AG09309 (cell line): ENCODE measurements at places on chromosomes 2 and 18.

DNA sequence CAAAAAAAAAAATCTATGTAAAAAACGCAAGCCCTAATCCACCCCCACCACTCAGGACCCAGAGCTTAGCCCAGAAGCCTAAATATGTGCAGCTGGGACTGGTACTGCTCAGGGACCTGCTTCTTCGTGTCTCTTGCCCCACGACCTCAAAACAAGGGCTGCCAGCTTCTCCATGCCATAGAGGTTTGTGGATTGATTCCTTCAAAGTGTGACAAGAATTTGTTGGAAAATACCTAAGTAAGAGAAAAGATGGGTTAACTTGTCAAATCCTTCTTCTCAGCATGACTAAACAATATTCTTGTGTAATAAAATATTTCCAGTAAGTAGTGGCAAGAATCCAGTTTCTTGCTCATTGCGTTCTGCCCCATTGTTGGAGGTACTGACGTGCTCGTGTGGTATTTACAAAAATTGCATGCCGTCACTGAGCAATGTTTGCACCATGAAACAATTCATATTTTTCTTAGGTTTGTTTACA, 825 bp upstream of the SCYGR1 start:
- peak; percentile 98 for DNase-seq

- DNase-seq, result no peak
Observed at GRCh38 chr2:148965623-148966437, 72.7 kb upstream of the LYPD6B start.

DNA sequence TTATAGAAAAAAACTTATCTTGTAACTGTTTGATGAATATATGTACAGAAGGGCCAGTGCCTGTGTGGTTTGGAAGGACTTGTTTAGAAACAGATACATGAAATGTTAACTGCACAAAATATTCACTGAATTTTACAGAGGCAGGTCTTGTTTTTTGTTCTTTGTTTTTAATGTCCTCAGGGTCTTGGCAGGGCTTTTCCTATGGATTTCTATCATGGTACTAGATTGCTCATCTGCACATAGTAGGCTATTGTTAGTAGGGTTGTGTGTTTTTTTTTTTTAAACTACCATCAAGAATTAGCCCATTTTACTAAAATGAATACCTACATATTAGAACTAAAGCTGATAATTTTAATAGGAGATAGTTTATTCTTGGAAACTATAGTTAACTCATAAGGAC, 3.5 kb downstream of the CABYR start:
- DNase-seq, result no peak

GRCh38 chr2:167140767-167141166, 252.5 kb downstream of the XIRP2 start:
- peak; percentile 41 for DNase-seq

DNA sequence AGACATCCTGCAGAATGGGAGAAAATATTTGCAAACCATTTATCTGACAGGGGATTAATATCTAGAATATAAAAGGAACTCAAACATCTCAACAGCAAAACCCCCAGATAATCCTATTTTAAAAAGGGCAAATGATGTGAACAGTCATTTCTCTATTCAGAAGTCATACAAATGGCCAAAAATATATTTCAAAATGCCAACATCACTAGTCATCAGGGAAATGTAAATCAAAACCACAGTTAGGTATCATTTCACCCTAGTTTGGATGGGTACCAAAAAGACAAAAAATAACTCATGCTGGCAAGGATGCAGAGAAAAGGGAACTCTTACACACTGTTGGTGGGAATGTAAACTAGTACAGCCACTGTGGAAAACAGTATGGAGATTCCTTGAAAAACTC, 70.0 kb downstream of the TBR1 start:
- no peak for DNase-seq

DNA sequence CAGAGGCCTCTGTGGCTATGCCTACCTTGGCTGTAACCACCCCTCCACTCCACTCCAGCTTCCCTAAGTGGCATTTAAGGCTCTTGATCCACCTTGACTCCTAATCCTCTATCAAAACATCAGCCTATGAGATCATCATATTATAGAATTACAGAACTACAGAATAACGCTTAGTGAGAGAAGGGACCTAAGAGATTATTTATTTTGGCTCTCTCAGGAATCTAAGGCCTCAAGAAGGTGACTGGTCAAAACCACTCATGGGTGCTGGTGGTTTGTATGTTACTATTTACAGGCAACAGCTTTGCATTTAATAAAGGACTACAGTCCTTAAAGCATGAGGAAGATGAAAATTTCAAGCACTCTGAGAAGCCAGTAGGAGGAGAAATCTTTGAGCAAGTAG, 118.8 kb downstream of the FSHR start:
- no peak for DNase-seq

DNA sequence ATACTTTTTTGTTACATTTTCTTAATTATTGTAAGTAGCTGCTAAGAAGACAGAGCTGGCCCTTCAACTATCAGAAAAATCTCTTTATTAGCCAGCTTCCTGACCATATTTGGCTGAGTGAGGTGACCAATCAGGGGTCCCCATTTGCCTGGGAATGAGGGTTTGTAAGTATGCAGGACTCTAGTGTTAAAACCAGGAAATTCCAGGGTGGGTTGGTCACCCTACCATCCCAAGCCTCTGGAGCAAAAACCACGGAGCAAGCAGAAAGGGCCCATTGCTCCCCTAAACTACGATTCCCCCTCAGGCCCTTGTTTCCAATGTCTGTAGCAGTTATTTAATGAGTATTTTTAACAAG, 165.6 kb upstream of the NCKAP5 start:
- peak; percentile 63 for DNase-seq

- DNase-seq, result no peak
Observed at GRCh38 chr2:186907897-186908296, 58.9 kb upstream of the ZSWIM2 start.

DNA sequence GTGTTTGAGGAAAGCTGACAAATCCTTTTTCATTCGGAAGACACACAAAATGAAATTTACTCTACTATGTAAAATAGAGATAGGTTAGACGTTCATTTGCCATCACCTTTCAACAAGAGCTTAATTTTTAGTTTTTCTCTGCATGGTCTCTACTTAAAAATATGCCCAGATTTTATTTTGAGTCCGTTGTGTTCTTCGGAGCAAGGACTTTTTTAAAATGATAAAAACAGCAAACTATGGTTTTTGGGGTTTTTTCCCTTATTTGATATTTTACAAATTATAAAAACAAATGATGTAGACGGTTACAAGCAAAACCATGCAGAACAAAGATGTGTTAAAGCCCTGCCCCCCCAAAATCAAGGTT, 53.3 kb upstream of the RBM44 start:
- no peak for DNase-seq

DNA sequence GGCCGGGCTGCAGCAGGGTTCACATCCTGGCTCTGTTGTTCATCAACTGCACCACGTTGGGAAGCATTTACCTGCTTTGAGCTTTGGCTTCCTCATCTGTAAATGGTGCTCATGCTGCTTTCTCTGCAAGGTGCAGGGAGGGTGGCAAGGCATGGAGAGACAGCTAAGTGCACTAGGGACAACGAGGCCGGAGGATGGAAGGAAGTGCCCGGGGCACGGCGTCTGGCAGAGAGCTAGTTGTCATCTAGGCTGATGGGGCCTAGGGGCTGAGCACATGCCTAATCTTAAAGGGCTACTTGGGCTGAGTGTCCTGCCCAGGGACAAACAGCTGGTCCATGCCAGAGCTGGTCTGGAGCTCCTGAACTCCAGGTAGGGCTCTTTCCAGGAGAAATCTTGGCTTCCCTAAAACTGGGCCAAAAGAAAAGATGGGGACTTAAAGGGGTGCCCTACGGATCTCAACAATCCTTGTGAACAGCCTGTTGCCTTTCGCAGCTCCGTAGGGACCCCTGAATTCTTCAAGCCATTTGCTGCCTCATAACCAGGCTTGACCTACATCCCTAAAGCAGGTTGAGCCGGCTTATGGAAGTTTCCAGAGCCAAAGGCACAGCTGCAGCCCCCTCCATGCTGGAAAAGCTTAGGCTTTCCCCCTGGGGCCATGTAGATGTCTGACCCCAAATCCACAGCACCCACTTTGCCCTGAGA, 130.8 kb downstream of the SMAD7 start:
- no peak for DNase-seq

- no peak for DNase-seq
Observed at GRCh38 chr18:610214-610928, 13.6 kb downstream of the CLUL1 start.

- no peak for DNase-seq
Observed at GRCh38 chr18:45004546-45005080, 323.9 kb downstream of the SETBP1 start.

DNA sequence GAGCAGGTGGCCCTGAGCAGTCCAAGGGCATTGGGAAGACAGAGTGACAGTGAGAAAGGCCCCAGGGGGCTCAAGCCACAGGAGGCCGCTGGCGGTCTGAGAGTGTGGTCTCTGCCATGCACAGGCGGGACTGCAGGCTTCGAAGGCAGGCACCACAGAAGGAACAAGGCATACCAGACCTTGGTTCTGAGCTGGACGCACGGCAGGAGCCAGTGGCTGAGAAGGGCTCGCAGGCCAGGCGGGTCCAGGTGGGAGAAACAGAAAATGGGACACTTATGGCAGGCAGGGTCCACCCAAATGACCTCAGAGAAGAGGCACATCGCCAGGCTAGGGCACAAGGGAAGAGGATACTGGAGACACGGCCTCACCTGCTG, 14.9 kb downstream of the HJURP start:
- DNase-seq, result no peak

GRCh38 chr2:40554665-40555294, 102.9 kb upstream of the SLC8A1 start:
- no peak for DNase-seq

DNA sequence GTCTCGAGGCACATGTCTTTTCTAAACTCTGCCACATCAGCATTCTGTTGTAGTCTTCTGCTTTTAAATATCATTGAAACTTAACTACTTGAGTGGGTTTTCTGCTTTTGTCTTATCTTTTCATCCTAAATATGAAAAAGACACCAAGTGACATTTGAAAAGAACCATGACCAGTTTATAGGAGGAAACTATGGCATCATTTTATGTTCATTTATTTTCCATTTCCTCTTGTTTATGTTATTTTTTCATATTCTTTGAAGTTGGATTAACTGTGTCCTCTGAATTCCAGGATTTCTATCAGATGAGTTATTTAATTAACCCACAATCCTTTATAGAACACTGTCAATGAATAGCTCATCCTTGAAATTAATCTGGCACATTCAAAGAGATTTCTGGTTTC, 93.4 kb upstream of the ARHGAP28 start:
- no peak for DNase-seq

GRCh38 chr2:23619941-23620340, 235.0 kb downstream of the KLHL29 start:
- DNase-seq, result no peak

DNA sequence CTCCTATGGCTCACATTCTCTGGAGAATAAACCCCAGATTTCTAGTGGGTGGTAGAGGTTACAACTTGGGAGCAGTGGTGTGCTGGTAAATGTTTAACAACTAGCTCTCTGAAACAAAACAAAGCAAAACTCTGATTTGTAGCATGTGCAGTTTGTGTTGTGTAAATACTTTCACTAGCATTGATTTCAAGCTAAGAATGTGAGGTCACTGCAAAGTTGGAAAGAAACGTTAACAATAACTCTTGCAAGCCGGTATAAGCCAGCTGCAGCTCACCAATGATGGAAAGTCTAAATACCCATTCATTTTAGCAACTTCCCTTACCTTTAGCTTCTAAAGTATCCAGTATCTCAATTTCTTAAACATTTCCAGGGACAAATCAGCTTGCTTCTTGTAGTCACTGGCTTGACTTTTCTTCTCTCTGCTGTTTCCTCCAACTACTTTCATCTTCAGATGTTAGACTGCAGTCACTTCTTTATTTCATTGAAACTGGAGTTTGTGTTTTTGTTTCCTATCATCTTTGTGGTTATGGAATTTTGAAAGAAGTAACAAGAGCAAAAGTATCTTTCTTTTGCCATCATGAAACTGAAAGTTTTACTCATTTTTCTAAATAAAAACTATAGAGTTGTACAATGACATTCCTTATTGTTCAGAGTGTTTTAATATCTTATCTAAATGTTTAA, 140.2 kb downstream of the PLCL1 start:
- no peak for DNase-seq

DNA sequence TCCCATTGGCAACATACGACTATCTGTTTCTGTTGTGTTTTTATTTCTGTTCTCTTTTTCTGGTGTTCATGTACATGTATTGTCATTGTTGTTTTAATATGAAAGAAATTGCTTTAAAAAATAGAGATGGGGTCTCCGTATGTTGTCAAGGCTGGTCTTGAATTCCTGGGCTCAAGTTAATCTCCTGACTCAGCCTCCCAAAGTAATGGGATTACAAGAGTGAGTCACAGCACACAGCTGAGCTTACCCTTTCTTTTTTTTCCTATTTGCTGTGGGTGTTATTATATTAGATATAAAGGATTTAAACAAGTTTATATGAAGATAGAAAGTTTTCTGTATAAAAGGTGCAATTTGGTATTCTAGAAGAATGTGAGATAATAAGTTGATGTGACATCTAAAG, 554.6 kb downstream of the DSC3 start:
- DNase-seq, result no peak

GRCh38 chr2:146978577-146979555, 866.0 kb upstream of the ACVR2A start:
- DNase-seq, result no peak

GRCh38 chr2:122237450-122237849, 482.0 kb downstream of the TSN start:
- no peak for DNase-seq

DNA sequence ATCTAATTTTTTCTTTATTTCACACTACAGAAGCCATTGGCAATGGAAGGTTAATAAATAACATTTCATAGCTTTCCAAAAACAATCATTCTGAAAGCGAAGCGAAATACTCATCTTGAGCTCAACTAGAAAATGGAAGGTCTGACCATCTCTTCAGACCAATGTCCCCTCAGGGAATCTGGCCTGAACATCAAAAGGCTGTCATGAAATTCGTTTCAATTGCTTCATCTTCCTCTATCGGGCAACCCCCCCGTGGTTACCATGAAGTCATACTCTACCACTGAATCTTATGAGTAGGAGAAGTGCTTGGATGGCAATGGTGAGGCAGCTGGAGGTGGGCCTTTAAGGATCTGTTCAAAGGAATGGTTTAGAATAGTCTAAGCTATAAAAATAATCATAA, 22.9 kb upstream of the CYTIP start:
- DNase-seq, result no peak

GRCh38 chr18:54904581-54904980, 54.7 kb downstream of the CCDC68 start:
- no peak for DNase-seq

DNA sequence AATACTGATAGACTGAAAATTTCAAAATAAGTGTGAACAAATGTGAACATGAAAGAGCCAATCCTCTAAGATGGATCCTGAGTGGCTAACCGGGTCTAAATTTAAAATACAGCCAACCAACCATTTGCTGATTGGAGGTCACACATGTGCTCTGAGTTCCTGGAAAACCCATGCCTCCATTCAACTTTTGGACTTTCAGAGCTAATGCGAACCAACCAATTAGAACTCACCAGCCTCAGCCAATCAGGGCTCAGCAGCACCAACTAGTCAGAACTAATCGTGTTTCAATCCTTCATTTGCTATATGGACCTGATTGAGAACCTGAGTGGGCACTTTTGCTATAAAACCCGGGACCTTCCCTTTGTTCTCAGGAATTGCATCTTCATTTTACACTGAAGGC, 111.5 kb downstream of the MEP1B start:
- no peak for DNase-seq
